ENCODE measurements at places on chromosomes 12 and 14.

GRCh38 chr12:15701631-15702156 lies 87.5 kb downstream of the EPS8 start:
- DNase-seq, result no peak

DNA sequence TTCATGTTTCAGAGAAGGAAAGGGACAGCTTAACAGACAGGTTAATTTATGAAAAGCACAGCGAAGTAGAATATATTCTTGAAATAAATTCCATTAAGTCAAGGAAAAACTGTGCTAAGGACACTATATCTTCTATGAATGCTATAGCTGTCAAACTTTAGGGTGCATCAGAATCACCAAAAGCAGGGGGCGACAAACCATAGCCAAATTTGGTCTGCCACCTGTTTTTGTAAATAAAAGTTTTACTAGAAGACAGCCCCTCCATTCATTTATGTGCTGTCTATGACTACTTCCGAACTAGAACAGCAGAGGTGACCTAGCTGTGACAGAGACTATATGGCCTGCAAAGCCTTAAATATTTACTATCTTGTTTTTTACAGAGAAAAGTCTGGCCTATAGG lies 25.9 kb downstream of the PPP4R3A start:
- DNase-seq, result no peak

GRCh38 chr12:65858831-65859230 lies 34.5 kb downstream of the HMGA2 start:
- no peak for DNase-seq

GRCh38 chr14:31320922-31321766 lies 99.2 kb downstream of the HEATR5A start:
- no peak for DNase-seq

DNA sequence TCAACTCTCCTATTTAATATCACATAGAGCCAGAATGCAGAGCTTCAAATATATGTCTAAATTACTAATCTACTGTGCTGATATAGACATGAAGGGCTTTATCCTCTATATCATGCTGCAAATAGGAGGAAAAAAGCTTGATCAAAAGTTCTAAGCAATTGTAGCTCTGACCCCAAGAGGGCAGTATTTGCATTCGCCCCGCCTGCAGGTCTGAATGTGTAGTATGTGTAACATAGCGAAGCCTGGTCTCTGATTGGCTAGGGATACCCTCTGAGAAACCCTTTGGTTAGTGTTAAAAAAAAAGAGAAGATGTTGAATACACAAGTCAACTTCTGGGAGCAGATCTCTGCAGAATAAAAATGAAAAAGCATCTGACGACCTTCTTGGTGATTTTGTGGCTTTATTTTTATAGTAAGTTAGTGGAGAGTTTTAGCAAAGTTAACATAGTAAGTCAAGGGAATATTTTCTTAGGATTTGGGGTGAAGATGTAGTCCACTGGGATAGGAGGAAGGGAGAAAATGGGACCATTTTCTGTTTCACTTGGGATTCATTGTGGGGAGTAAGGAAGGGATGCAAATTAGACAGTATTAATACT lies 151.6 kb upstream of the OR4E1 start:
- no peak for DNase-seq

DNA sequence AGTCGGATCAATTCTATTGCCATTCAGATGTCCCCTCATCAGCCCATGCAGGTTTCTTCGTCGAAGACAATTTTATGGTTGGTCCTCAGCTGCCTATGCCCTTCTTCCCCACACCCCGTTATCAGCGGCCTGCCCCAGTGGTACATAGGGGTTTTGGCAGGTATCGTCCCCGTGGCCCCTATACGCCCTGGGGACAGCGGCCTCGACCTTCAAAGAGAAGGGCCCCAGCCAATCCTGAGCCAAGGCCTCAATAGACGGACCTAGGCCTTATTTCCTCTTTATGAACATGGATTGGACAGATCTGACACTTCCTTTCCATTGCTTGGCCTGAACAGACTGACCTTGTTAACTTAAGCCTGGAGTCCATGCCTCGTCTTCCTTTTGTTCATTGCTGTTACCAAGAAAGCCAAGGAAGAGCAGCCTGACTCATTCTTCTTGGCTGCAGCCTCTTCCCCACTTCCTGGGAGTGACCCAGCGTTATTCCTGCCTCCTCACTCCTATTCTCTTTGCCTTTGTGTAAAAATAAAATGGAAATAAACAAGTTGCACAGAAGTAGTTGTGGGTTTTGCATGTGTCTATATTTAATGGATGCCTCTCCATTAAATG lies 156.5 kb upstream of the AMIGO2 start:
- no peak for DNase-seq

GRCh38 chr12:32298917-32299316 lies 100.4 kb upstream of the FGD4 start:
- DNase-seq, result no peak

- DNase-seq, result no peak
Observed at GRCh38 chr12:56192582-56192981, 3.3 kb upstream of the SMARCC2 start.

- DNase-seq, result no peak
Observed at GRCh38 chr14:98976271-98976670, 295.7 kb downstream of the BCL11B start.

DNA sequence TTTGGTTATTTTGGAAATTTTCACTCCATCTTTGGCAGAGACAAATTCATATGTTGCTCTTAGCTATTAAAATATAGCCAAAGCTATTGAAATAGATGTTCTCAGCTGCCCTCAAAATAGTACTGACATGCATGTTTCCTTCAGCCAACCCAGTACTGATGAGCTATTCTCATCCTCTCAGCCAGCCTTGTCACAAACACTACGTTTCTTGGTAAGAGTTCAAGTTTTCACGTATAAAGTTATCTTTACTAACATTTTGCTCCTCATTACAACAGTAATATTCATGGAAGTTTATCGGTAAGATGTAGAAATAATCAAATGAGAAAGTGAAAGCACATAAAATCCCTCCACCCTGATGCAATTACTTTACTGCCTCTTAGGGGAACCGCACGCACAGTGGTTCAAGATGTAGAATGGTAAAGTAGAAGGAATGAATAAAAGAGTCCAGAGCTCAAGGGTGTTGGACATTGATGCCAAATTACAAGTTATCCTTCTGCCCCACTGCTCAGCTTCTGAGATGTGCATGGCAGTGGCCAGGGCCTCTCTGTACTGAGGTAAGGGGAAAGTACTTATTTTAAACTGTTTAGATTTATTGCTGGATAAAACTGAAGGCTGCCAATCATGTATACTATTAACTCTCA lies 20.7 kb downstream of the GCH1 start:
- no peak for DNase-seq

GRCh38 chr12:108315486-108316105 lies 23.5 kb downstream of the CMKLR1 start:
- no peak for DNase-seq

GRCh38 chr12:124378926-124379325 lies 84.0 kb downstream of the RFLNA start:
- no peak for DNase-seq

DNA sequence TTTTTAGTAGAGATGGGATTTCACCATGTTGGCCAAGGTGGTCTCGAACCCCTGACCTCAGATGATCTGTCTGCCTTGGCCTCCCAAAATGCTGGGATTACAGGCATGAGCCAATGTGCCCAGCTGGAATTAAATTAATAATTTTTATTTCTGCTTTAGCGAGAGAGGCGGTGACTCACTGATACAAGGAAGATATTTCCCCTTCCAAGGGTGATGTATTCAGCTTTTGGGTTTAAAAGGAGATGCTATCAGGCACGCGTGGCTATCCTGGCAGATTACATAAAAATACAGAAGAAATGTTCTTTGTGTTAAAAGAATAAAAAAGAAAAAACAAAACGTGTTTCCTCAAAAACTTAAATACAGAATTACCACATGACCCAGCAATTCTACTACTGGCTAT lies 12.4 kb upstream of the P2RX7 start:
- DNase-seq, result no peak

- DNase-seq, result no peak
Observed at GRCh38 chr12:64544371-64545080, 65.8 kb upstream of the RASSF3 start.

DNA sequence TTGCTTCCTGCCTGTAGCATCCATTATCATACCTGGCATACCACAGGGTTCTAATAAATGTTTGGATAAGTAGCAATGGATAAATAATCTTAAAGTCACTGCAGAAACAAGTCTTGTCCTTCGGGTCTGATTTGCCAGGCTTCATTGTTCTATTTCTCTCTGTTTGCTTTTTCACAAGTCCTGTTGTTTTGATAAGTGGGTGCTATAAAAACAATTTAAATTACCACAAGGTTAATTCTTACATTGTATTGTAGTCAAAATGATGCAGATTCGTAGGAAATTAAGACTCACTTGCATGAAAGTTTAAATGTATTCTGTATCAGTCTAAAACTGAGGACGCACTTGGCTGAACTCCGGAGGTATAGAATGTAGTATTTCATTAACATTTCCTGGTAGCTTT lies 429.9 kb downstream of the NELL2 start:
- no peak for DNase-seq

DNA sequence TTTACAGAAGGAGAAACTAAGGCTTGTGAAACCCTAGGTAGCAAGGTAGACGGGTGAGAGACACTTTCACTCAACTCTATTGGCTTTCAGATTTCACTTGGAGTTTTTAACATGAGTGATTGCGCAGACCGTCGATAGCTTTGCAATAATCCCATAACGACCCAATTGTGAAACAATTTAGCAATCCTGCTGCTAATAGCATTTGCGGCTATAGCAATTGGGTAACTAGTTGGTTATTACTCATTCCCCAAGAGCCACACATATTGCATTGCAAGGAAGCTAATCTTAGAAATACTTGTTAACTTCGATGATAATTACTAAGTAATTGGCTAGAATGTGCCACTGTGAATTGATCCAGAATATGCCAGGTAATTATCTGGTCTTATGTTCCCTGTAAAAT lies 159.9 kb upstream of the NOS1 start:
- DNase-seq, result no peak

GRCh38 chr14:36214476-36215216 lies 38.1 kb upstream of the PTCSC3 start:
- no peak for DNase-seq

GRCh38 chr12:48592591-48593086 lies 22.8 kb upstream of the LALBA start:
- no peak for DNase-seq

DNA sequence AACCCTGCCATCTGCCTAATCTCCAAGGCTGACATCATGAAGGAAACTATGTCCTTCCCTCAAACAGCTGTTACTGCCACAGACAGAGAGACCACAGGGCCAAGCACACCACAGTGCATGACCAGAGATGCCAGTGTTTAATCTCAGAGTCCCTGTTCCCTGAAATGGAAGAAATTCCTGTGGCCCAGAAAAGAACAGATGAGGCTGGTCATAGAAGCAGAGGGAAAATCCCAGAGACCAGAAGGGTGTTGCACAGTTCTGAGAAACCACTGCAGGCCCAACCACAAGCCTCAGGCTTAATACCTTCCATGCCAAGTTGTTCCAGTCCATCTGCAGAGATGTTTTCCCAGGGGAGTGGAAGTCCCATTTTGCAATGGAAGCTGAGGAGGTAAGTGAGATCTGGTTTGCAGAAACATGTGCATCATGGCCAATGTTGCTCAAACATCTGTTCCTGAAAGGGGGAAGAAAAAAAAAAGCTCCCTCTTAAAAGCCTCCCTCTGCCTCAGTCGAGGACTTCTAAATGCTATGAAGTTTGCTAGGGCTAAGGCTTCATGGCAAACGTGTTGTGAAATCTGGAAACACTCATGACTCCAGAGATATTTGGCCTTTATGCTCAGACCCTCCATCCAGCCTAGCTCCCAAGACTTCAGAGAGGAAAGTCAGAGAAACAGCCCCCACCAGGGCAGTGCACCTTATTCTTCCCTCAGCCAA lies 98.6 kb downstream of the SCARB1 start:
- DNase-seq, result no peak

- DNase-seq, result no peak
Observed at GRCh38 chr12:14308516-14308915, 57.0 kb upstream of the ATF7IP start.

DNA sequence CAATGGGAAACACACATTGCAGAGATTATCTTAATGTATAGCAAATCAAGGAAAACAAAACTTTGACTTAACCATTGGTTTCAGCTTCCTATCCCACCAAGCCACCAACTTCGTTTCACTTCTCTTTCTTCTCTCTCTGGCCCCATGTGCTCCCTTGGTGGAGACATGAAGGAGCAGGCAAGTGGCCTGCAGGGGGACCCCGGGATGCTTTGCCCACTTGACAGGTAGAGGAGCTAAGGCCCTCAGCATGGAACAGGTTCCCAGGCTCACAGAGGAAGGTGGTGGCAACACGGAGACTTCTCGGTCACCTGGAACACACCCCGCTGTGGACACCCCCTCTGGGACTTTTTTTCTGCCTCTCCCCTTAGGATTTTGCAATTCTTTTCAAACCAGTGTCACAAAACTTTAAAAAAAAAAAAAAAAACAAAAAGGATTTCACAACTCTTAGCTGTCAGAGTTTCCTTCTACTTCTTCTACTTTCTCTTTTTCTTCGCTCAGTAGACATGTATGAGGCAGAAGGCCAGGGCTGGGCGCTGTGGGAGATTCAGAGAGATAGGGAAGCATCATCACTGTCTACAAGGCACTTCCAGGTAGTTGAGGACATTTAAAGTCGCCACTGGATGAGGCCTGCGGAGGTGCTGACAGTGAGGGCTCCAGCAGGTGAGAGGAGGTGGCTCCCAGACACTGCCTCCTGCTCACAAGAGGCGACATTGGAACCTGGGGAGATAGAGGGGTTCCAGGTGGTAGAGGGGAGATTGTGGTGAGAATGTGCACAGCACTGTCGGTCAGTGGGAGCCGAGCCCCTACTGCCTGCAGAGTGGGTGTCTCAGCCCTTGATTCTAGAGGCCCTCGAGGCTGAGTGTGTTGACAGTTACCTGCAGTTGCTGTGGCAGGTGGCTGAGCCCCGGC lies 119.6 kb downstream of the GCH1 start:
- DNase-seq, result no peak

DNA sequence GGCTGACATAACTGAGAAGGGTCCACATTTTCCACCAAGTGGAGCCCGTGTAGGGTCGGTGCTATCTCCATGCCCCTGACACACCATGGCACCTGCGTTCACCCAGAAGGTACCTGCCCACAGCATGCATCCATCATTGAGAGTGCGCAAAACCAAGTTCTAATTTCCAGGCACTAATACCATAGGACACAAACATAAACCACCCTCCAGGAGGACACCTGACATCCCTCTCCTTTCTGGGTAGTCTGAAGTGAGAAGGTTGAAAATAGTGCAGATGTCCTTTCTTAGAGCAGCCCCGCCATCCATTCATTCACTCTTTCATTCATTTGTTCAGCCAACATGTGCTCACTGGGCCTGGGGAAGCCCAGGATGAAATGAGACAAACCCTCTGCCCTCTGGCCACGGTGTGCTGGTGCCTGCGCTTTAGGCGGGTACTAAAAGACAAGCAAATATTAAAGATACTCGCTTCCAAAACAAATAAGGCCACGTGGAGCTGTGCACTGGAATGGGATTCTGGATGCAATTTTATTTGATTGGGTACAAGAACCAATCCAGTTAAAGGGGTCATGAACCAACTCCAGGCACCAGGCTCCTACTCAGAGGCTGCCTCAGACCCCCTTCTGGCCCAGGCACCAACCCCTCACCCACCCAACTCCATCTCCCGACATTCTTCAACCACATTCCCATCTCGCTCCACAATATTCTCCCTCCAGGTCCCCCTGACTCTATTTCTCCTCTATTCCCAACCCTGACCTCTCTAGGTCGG lies 1.2 kb downstream of the TTC7B start:
- no peak for DNase-seq

Measured in nucleus accumbens (tissue), 56 donors.